Posterior vena cava (tissue), 2 donors: ENCODE measurements at places on chromosomes 2 and 18. TPM values are rescaled to one million over a fixed set of nuclear protein-coding genes. Genes with fewer than 3 reads are reported as not detected.

Gene TBR1
- total RNA-seq: not detected

Gene EEF1B2
- 393 TPM for total RNA-seq

Gene MEP1B
- not detected for total RNA-seq

Gene NTSR2
- total RNA-seq: not detected

Gene GALR1
- total RNA-seq: under 0.01 TPM

Gene PKDCC
- total RNA-seq: 169 TPM

Gene NETO1
- total RNA-seq: 0.56 TPM

Gene ABCG5
- not detected for total RNA-seq

Gene DNAJC5G
- total RNA-seq: 1.0 TPM

Gene AQP12B
- not detected for total RNA-seq

DNA sequence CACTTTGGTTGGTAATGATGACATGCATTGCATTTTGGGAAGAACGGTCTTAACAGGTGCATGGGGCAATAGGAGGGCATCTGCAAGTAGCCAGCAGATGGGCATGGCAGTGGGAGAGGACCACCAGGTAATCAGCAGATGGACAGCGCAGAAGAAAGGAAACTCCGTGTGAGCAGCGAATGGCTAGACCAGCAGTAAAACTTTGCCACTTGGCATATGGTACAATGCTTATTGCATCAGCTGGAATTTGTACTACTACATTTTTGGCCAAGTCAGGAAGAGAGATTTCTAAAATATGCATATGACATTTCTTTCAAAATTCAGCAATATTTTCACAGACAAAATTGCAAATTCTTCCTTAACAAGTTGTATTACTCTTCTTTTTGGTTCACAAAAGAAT lies 768.5 kb downstream of the LRP1B start:
- DNase-seq: no peak

DNA sequence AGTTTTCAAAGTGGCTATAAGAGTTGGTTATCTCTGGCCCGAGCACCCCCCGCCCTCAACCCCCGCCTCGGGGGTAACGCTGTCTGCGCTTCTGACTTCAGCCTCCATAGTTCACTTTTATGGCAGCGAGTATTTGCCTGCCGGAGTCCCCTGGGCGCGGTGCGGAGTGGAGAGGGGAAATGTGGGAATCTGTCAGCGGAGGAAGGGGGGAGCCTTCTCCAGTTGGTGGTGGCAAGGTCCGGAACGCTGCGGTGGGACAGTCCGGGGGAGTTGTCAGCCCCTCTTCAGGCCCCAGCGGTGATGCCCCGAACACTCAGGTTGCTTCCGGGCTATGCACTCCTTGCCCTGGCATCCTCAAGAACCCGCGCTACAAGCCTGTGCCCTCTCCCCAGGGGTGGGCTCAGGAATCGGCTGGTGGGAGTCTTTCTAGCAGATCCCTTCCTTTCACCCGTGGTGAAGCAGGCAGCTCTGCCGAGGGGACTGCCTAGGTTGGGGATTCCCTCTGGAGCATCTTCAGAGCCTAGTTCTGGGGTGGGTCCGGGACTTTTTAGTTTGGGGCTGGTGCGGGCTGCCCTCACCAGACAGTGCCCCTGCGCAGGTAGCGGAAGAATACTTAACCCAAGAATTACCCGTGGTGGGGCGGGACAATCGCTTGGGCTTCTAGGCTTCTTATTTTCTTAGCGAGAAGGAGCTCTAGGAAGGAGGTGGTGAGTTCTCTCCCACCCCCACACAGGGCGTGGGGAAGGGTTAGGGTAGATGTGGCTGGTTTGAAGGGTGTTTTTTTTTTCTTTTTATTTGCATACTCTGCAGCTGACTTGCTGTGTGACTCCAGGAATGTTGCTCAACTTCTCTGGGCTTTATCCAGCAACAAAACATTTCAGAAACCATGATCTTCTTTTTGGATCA lies 1.6 kb downstream of the ATOH8 start:
- DNase-seq: no peak

GRCh38 chr2:71457123-71457915 lies 4.0 kb downstream of the DYSF start:
- DNase-seq: no peak

DNA sequence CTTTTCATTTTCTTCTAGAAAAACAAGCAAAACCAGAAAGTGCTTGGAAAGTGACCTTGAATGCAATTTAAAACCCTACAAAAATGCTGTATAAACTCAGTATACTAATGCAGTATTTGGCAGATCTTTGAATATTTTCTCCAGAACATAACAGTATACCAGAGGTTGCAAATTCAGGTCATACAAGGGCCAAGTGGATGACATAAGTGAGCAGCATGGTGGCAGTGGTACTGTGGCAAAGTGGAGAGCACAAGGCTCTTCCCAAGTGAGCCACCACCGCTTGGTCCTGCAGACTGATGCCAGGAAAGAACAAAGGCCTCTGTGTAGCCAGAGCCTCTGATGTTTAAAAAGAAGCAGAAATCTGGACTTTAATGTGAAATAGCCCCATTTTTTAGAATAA lies 33.1 kb downstream of the METTL4 start:
- DNase-seq: no peak

DNA sequence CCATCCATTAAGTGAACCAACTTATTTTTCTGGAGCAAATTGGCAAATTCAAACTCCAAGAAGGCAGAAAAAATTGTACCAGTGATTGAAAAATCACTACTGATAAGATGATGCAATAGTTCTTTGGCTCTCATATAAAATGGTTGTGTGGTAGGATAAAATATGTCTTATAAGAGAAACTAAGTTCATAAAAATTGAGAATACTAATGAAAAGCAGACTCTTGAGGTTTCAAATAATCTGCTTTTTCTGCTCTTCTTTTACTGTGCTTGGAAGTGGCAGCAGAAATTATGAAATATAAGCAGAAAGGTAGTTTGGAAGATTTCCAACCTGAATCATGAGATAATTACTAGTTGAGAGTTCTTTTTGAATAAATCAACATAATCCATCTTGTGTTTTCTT lies 61.9 kb downstream of the PPP1R1C start:
- no peak for DNase-seq

GRCh38 chr2:74618410-74619083 lies 29.6 kb downstream of the M1AP start:
- no peak for DNase-seq

DNA sequence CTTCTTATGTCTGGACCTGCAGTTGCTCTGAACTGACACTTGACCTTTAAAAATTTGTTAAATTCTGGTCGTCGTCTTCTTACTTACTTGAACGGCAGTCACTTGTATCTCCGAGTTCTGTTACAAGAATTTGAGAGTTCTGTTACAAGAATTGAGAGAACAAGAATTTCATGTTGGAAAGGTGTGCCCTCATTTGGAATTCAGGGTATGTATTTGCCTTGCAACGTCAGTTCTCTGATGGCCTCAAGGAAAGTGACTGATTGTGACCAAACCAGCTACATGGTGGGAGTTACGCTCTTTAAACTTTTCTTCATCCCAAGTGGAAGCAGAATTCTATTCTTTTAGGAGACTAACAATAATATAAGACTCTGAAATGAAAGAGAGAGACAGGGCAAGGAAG lies 320.0 kb upstream of the TRIB2 start:
- DNase-seq: no peak

DNA sequence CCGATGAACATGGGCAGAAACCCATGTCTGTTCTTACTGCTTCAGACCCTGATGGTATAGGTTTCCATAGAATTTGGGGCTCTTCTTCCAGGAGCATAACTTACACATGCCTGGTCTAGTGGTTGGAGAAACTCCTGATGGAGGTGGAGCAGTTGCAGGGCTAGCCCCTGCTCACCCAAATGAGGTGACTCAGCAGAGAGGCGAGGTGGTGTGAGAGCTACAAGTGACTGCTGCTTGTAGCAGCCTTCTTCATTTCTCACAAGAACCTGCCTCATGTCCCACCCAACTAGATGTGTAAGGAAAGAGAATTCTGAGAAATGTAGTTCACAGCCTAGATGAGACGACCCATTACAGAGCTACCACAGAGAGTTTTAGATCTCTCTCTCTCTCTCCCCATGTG lies 105.3 kb downstream of the ZNF407 start:
- DNase-seq: no peak

DNA sequence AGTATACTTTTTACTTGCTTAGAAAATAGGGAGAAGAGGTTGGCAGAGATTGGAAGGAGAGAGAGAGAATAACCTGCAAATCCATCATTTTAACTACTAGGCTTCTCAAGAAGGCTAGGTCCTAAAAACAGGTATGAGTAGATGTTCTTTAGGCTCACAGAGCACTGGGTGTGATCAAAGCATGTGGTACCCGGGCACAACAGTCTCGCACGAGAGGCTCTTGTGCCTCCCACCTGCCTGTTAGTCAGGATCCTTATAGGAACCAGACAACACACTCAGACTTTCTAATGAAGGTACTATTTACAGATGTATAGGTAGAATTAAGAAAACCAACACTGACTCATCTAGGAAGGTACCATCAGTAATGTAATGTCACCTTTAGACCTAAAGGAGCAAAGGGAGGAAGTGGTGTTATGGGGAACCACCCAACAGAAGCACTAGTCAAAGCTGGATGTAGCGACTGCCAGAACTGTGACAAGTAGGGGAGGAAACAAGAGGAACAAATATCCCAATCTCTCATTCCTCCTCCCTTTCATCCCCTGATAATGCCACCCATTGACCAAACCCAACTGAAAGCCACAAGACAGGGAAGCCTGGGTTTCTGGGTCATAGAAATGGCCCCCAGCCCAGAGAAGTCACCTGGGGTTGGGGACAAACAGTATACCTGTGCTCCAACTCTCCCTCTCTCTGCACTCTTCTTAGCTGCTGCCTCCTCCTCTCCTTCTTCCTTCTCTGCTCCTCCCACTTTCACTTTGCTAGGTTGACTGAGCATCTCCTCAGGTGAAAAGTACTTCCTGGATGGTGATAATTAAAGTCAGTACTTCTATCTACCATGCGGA lies 16.0 kb upstream of the MARCHF4 start:
- DNase-seq: no peak

DNA sequence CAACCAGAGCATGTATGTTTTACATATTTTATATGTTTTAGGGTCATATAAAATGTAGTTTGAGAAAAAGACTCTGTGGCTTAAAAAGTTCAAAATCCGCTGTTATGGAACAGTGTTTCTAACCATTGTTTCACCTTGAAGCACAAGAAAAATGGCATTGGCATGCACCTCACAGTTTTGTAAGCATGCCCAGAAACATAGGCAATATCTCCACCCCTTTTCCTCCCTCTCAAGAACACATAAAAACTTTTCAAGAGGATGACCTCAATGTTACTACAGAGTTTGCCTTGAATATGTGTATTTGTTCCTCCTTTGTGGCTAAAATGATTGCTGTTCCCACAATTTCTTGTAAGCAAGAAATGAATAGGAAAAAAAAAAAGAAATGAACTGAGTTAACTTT lies 29.3 kb upstream of the SLC40A1 start:
- DNase-seq: no peak

- DNase-seq: no peak
These were observed 182.1 kb downstream of the CYP26B1 start for GRCh38 chr2:71965530-71965929.

DNA sequence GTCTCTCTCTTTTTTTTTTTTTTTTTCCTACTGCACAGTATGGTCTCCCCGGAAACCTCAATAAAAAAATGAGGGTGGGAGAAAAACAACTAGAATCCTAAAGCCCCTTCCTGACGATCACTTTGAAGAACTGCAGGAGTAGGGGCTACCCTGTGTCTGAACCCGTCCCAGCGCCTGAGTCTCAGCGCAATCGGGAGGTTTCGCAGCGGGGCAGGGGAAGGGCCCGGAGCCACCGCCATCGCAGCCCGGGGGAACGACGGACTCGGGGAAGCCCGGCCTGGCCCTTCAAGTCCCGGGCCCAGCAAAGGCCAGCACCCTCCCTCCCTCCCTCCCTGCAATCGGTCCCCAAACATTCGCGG lies 411 bp downstream of the NARS1 start:
- no peak for DNase-seq

GRCh38 chr2:187547353-187547979 lies 6.8 kb downstream of the TFPI start:
- DNase-seq: no peak

GRCh38 chr2:199727801-199728200 lies 123.2 kb downstream of the FTCDNL1 start:
- no peak for DNase-seq

- no peak for DNase-seq
These were observed 26.5 kb downstream of the RAX start for GRCh38 chr18:59246796-59247195.

DNA sequence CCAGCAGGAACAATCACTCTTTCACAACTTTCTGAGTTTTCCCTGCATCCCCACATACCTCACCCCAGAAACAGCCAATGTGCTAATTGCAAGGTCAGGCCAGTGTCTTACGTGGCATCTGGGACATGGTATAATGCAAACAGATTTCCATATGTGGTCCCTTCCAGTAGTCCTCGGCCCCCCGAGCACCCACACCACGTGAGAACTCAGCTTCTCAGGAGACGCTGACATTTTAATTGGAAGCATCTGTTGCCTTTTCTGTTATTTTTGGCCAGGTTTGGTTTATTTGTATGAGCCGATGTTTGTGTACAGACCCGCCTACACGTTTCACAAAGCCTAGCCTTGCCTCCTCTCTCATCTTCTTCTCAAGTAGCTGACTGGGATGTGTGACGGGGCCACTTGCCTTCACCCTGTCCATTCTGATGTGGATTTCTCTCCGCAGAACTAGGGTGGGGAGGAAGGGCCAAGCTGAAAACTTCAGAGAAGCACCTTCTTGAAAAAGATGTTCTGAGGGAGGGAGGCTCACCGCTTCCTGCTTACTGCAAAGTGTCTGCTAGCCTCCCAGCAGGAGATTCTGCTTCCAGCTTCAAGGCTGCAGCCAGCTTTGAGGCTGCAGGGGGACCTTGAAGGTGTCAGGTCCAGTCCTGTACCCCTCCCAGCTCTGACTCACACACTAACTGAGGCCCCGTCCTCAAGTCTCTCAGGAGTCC lies 109.6 kb upstream of the SLC14A2 start:
- DNase-seq: no peak

GRCh38 chr18:12990641-12990966 lies 558 bp upstream of the CEP192 start:
- no peak for DNase-seq

- no peak for DNase-seq
These were observed 19.8 kb downstream of the LONRF2 start for GRCh38 chr2:100302585-100302892.

DNA sequence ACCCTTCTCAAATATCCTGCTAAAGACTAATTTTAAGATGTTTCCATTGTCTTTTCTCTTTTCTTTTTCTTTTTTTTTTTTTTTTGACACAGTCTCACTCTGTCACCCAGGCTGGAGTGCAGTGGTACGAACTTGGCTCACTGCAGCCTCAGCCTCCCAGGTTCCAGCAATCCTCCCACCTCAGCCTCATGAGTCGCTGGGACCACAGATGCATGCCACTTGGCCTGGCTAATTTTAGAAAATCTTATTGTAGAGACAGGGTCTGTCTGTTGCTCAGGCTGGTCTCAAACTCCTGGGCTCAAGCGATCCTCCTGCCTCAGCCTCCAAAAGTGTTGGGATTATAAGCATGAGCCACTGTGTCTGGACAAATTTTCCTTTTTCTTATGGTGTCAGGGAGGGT lies 167.5 kb downstream of the MCFD2 start:
- no peak for DNase-seq

DNA sequence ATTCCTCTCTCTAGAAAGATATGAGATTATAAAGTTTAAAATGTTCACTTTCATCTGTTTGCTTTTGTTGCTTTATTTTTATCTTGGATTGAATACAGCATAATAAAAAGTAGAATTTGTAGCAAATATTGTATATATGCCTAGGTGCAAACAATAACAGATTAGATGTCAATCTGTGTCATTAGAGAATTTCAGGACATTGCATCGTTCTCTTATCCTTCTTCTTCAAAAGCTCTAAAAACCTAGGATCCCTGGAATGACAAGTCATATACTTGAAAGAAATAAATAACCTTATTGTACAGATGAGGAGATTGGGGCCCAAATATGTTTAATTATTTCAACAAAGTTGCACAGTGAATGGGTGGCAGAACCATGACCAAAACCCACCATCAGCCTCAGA lies 102.8 kb upstream of the BZW1 start:
- no peak for DNase-seq
